Body of pancreas (tissue), 4 donors: ENCODE measurements at places on chromosomes 7 and 10. TPM values are rescaled to one million over a fixed set of nuclear protein-coding genes. Genes with fewer than 3 reads are reported as not detected.

GRCh38 chr10:824497-824896 is 107.0 kb downstream of the LARP4B start:
- no peak for DNase-seq

DNA sequence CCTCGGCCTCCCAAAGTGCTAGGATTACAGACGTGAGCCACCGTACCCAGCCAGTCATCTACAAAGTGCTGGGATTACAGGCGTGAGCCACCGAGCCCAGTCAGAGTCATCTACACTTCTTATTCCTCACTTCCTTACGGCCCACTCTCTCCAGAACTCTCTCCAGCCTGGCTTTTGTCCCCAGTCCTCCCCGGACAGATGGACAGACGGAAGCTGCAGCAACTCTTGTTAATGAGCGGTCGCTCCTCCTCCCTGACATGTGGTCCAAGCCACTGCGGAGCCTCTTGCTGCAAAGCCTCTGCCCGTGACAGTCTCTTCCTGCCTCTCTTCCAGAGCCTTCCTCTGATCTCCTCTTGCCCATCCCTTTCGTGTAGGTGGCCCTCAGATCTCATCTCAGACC is 45.9 kb downstream of the TMEM270 start:
- DNase-seq = no peak

PROSER2 gene
- 58.3 TPM for total RNA-seq

GRCh38 chr10:123257904-123258456 is 103.8 kb downstream of the BUB3 start:
- DNase-seq = no peak

SPDYE1 gene
- total RNA-seq = not detected

DNA sequence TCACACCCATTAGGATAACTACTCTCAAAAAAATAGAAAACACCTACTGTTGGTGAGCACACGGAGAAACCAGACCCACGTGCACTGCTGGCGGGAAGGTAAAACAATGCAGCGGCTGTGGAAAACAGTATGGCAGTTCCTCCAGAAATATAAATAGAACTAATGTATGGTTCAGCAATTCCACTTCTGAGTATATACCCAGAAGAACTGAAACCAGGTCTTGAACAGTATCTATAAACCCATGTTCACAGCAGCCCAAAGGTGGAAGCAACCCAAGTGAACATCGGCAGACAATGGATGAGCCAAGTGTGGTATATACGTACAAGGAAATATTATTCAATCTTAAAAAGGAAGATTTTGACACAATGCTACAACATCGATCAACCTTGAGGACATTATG is 164.7 kb downstream of the ZMYND11 start:
- no peak for DNase-seq

DNA sequence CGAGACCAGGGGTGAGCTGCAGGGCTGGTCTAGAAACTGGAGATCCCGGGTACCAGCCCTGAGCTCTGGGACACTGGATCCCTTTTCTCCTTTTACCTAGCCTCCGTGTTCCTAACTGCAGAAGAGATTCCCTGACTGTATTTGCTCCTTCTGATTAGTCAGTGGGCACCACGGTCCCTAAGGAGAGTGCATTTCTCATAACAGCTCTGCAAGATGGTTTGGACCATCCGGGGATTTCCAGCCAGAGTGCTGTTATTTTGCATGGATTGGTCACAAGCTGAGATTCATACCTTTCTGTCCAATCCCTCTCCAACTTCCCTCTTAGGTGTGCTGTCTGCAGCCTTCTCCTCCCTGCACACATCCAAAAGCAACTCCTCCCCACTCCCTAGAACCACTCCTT is 122.6 kb downstream of the MYL10 start:
- no peak for DNase-seq

GRCh38 chr10:118729641-118730258 is 25.0 kb downstream of the CACUL1 start:
- DNase-seq = no peak

PON3 gene
- 7.0 TPM for total RNA-seq

PDE6C gene
- not detected for total RNA-seq

GRCh38 chr7:233249-234035 is 41.1 kb downstream of the FAM20C start:
- DNase-seq = no peak

DNA sequence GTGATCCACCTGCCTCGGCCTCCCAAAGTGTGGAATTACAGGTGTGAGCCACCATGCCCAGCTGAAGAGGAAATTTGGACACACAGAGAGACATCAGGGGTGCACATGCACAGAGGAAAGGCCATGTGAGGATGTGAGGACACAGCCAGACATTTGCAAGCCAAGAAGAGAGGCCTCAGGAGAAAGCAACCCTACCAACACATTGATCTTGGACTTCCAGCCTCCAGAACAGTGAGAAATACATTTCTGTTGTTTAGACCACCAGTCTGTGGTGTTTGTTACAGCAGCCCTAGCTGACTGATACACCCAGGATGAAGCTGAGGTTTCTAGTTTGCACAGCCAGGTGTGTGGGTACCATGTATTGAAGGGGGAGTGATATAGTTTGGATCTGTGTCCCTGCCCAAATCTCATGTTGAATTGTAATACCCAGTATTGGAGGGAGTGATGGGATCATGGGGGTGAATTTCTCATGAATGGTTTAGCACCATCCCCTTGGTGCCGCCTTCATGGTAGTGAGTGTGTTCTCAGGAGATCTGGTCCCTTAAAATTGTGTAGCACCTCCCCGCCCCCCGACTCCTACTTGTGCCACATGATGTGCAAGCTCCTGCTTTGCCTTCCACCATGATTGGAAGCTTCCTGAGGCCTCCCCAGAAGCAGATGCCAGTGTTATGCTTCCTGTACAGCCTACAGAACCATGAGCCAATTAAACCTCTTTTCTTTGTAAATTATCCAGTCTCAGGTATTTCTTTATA is 64.7 kb upstream of the DUSP5 start:
- no peak for DNase-seq

- DNase-seq = no peak
Observed at GRCh38 chr10:88542522-88542921, 40.6 kb downstream of the RNLS start.

GRCh38 chr7:141562972-141563371 is 11.8 kb downstream of the AGK start:
- no peak for DNase-seq

- peak; percentile 9 for DNase-seq
Observed at GRCh38 chr10:128463991-128464760, 338.0 kb upstream of the MKI67 start.

PDE1C gene
- total RNA-seq = 4.9 TPM

- no peak for DNase-seq
Observed at GRCh38 chr10:33566001-33566400, 231.5 kb upstream of the NRP1 start.

GRCh38 chr7:22962775-22963350 is 51.1 kb downstream of the HYCC1 start:
- DNase-seq = no peak

DNA sequence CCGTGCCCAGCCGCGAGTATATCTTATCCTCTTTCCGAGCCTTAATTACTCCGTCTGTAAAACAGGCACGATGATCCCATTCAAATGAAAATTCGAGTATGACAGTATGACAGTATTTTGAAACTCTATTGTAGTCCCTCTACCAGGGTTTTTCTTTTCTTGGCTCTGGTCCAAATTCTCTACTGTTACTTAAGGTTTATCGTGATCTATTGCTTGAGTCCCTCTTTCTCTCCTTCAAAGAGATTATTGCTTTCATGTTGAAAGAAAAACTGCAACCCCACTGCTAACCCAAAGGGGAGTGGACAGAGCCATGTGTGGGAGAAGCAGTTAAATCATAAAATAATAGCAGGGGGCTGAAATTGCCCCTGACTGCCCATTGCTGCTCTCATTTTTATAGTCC is 1156.6 kb upstream of the AUTS2 start:
- DNase-seq = no peak

TMEM243 gene
- total RNA-seq = 36.6 TPM

DPP6 gene
- 0.99 TPM for total RNA-seq

DNA sequence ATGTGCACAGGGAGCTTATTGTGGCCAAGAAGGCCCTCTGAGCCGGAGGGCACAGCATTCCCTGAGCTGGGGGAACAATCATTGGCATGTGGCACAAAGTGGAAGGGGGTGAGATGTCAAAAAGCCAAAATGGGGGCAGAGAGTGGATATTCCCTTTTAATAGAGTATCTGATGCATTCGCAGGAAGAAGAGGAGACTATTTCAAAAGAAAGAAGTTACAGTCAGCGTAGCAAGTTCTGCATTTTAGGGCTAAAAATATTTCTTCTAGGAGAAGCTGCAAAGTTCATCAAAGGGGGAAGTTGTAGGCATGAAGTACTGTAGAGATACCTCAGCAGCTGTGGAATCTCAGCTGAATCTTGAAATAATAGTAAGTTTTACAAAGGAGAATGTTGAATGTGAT is 136.0 kb upstream of the WDR11 start:
- DNase-seq = no peak

CYP51A1 gene
- total RNA-seq = 35.9 TPM

GRCh38 chr10:83896219-83896618 is 243.1 kb upstream of the GHITM start:
- DNase-seq = no peak

PTCD1 gene
- total RNA-seq = 1.6 TPM

- no peak for DNase-seq
Observed at GRCh38 chr7:33091111-33091531, 18.1 kb downstream of the RP9 start.

GRCh38 chr7:105876091-105876963 is at the start of gene ATXN7L1:
ATXN7L1 (minus strand) TSS chr7:105876599; CDS start chr7:105876558, 41 bp downstream.
- DNase-seq = peak; percentile 96
